Hepatic stellate cell (primary cell): ENCODE measurements at places on chromosomes 3 and 15.

GRCh38 chr3:156981005-156981404 is 154.9 kb downstream of the LEKR1 start:
- no peak for DNase-seq

GRCh38 chr15:28942046-28942445 is 56.3 kb downstream of the APBA2 start:
- no peak for DNase-seq

GRCh38 chr3:47337656-47338055 is 43.2 kb upstream of the PTPN23 start:
- DNase-seq: no peak

GRCh38 chr3:195595785-195596531 is 12.2 kb upstream of the APOD start:
- DNase-seq: no peak

- peak; percentile 21 for DNase-seq
These were observed 199.5 kb upstream of the LMCD1 start for GRCh38 chr3:8301977-8302735.

DNA sequence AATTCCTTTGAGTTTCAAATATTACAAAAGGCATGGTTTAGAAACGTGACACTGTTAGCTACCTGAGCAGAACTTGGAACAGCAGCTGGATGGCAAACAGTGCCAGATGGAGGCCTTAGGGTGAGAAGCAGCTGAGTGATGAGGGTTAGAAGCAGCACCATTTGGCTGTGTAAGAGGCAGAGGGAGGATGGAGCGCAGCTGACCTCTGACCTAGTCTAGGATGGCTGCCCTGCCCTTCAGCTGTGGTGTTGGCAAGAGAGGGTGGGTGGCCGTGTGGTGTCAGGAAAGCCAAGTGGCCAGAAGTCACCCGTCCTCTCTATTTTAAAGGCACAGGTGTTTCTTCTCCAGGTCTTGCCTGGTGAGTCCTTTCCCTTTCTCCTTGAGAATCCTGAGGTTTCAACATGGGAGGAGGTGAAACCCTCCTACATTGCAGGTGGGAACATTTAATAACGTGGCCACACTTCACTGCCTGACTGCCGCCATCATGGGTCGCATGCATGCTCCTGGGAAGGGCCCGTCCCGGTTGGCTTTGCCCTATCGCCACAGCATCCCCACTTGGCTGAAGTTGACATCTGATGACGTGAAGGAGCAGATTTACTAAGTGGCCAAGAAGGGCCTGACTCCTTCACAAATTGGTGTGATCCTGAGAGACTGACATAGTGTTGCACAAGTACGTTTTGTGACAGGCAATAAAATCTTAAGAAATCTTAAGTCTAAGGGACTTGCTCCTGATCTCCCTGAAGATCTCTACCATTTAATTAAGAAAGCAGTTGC is 17.6 kb downstream of the BCL2L10 start:
- DNase-seq: no peak

DNA sequence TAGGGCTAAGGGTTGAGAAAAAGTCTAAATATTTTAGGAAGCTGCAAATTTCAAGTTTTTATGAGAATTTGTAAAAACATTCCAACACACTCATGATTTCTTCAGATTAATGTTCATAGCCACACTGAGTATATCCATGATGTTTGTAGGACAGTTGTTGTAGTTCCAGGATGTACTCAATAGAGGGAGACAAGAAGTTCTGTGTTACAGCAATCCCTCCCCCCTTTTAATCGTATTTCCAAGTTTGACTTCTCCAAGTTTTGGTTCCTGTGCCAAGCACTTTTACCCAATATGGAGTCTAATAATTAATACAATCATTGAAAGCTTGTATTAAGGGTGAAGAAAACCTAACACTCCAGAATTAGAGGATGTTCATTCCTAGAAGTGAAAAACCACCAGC is 143.4 kb downstream of the FEZF2 start:
- DNase-seq: no peak

DNA sequence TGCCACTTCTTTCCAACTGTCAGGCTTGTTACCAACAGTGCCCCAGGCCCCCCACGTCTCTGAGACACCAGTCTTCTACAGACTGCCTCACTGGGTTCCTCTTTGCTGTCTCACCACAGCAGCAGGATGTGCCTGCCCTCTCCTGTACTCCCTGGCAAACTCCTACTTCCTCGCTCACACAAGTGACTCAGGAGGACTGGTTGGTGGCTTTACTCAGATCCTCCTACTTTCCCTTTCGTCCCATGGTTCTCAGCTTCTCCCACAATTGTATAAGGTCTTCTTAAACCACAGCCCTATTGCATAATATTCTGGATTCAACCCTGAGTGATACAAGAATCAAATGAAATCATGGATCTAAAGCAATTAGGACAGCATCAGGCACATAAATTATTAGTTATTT is 246.6 kb upstream of the PROK2 start:
- no peak for DNase-seq

GRCh38 chr3:100209169-100209568 is 51.6 kb upstream of the TBC1D23 start:
- DNase-seq: no peak

DNA sequence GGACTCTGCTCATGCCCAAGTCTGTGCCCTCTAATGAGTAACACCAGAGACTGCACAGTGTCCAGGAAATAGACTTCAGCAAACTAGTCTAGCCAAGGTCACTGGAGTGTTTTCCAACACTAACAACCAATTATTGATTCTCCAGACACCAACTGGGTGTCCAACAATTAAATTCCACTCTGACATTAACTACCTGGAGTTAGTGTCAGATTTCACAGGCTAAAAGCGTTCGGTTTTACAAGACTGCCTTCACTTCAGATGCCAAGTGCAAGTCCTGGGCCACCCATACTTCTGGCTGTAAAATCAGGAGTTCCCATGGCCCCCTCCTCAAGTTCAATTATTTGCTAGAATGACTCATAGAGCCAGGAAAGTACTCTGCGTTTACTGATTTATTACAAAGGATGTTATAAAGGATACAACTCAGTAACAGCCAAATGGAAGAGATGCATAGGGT is 20.8 kb upstream of the CFAP161 start:
- DNase-seq: no peak

- peak; percentile 51 for DNase-seq
These were observed 124.6 kb upstream of the KCNAB1 start for GRCh38 chr3:155995525-155996370.

- no peak for DNase-seq
These were observed 46.6 kb downstream of the SLCO2A1 start for GRCh38 chr3:133983126-133983525.

GRCh38 chr3:168155303-168155702 is 59.6 kb upstream of the GOLIM4 start:
- DNase-seq: no peak

GRCh38 chr3:73492186-73492585 is 132.6 kb downstream of the PDZRN3 start:
- DNase-seq: no peak

DNA sequence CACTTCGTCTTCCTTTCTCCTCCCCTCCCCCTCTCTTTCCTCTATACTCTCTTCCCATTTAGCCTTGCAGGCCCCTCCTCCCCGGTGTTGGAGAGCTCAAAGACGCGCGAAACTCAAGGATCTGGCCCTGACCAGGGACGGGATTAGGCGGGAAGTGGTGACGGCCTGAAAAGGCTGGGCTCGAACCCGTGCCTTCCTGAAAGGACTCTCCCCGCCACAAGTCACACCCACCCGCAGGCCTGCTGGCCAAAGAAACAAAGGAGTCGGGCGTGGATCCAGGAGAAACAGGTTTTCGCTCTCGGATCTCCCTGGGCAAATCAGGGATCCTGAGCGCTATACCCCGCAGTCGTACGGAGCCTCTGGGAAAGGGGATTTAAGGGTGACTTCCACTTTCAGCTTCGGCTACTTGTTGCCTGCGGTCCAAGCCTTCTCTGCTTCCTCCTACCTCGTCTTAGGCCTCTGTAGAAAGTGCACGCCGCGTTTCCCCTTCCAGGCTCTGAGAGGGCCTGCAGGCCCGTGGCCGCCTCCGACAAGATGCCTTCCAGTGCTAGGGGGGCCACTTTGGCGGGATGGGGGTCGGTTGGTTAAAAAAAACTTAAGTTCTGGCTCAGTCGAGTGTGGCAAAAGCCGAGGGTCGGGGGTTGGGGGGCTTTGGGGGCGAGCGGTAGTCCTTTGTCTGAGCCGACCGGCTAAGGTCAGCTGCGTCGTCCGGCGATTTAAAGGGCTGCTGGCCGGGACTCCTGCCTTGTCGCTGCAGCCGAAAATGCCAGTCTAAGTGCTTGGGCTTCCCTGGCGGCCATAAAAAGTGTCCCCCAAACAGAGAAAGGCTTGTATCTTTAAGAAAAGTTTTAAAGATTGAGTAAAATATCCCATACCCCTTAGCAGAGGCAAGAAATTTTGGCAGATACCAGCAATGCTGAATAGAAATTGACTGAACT is 8.2 kb downstream of the ZIC4 start:
- DNase-seq: no peak

GRCh38 chr15:44194323-44195150 is 534 bp downstream of the FRMD5 start:
- peak; percentile 42 for DNase-seq

DNA sequence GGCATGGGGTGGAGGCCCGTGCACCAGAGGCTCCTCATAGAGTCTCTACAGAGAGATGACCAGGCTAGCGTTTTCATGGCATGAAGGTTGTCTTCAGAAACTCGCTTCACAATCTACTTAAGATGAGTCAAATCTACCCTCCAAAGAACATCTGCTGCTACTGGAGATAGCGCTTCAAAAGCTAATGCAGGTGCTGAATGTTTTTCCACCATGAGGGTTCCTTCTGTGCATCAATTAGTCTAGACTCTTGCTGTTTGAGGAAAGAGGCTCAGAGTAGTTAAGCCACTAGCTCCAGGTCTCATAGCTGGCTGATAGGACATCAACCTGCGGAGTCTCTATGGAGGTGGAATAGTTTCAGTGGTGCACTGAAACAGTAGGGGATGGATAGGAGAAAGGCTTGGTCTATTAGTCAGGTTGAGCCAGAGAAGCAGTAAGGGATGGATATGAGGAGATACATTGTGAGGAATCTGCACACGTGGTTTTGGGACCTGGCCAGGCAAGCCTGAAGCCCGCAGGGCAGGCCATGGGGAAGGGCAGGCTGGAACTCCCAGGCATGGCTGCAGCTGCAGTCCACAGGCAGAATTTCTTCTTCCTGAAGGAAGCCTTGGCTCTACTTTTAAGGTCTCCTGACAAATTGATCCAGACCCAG is 117.5 kb downstream of the APBA2 start:
- no peak for DNase-seq

GRCh38 chr3:18389108-18389733 is 35.9 kb downstream of the SATB1 start:
- DNase-seq: peak; percentile 0

GRCh38 chr3:56253941-56254665 is 214.2 kb downstream of the ERC2 start:
- DNase-seq: no peak

DNA sequence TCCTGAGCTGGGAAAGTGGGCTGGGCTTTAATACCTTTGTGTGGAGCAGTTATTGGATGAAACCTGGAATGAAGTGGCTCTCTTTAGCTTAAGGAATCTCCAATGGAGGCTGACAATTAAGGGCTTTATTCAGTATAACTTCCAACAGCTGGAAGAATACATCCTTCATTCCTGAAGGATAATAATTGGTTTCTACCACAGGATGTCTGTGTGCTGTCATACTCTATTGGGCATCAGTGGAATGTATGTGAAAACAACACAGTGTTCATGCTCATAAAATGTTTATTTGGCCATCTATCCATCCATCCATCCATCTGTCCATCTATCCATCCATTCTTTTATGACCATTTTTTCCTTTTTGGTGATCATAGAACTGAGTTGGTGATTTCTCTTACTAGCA is 220.7 kb upstream of the GAP43 start:
- no peak for DNase-seq

- no peak for DNase-seq
These were observed 32.3 kb downstream of the TMOD3 start for GRCh38 chr15:51861557-51862359.

DNA sequence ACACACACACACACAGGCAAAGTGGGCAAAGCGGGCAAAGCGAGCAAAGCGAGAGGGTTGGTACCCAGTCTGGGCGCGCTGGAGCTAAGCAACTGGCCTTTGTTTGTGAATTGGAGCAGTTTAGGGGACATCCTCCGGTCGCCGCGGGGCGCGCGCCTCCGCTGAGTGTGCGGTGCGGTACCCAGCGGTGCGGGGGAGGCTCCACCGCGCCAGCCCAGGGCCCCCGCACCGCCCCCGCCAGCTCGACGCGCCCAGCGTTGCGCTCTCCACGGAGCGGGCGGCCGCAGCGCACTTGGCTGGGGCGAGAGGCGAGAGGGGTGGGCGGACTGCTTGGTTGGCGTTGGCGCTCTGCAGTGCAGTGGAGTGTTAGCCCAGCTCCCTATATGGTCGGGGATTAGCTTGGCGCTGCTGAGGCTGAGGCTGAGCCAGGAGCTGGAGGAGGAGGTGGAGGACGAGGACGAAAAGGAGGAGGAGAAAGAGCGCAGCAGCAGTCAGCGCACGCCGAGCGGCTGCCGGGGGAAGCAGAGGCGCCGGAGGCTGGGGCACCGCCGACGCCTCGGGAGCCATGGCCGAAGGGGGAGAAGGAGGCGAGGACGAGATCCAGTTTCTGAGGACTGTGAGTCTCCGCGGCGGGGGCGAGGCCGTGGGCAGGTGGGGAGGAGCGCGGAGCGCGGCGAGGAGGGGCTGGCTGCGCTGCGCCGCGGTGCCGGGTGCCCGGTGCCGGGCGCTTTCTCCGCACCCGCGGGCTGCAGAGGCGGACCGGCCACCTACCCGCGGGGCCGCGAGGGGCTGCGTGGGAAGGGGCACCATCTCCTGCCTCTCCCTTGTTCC is at the start of gene RYR3:
Gene RYR3 (plus strand): TSS at position 487 of the 831 bp plus-strand sequence. CDS start 79 bp downstream, at position 566.
- no peak for DNase-seq

DNA sequence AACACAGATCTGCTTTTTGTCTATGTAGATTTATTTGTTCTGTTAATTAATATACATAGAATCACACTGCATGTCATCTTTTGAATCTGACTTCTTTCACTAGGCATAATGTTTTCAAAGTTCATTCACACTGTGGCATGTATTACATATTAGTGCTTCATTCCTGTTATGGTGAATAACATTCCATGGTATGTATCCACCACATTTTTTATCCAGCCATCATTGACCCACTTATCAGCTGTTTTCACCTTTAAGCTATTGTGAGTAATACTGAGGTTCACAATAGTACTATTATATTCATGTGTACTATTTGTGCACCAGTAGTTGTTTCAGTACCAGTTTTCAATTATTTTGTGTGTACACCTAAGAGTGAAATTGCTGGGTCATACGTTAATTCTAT is 230.6 kb upstream of the CNTN3 start:
- no peak for DNase-seq

GRCh38 chr15:95291898-95292472 is 1038.5 kb upstream of the NR2F2 start:
- DNase-seq: no peak

DNA sequence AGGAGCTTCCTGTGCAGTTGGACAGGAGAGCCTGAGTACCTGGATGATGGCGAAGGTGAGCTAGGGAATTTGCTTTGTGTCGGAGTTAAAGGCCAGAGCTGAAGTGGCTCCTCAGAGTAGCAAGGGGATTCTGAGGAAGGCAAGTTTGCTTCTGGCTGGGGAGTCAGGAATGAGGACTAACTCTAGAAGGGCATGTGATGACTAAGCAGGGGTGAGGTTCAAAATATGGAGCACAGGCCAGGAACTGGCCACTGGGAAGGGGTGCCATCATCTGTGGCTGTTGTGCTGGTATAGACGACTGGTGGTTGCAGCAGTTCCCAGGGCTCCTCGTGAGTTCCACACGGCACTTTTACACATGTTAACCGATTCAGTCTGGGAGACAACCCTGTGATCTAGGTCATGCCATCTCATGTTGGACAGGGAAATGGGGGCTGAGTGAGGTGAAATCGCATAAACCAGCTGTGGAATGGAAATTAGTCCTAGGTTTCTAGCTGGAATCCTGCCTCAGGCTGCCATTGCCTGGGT is 100.8 kb downstream of the EEFSEC start:
- no peak for DNase-seq
